ENCODE measurements at places on chromosomes 12 and 14.

- DNase-seq, result no peak
These were observed 15.3 kb downstream of the PDE3A start for GRCh38 chr12:20383612-20384011.

GRCh38 chr12:125346362-125346761 lies 281.1 kb downstream of the AACS start:
- DNase-seq, result no peak

DNA sequence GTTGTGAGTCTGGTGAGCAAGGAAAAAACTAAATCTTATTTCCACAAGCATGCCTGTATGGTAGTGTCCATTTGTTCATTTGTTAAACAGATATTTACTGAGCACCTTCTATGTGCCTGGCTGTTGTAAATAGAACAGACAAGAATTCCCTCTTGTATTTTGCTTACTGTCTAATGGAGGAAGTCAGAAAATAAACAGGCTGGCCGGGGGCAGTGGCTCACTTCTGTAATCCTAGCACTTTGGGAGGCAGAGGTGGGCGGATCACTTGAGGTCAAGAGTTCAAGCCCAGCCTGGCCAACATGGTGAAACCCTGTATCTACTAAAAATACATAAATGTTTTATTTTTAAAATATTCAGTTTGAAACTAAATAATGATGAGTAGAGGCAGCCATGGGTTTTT lies 79.3 kb downstream of the GTF2A1 start:
- DNase-seq, result no peak

DNA sequence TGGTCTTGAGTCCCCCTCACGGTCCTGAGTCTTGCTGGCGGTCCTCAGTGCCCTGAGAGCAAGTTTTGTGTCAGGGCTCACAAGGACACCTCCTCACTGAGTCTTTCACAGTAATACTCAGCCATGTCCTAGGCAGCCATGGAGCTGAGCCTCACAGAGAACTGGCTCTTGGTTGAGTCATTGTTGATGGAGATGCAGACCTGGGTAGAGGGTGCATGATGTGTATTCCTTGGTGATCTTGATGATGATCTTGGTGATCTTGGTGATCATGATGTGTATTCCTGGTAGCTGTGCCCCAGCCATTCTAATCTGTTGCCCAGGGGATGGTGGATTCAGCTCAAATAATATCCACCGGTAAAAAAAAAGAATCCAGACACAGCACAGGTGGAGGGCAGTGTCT lies 495.4 kb downstream of the TMEM121 start:
- no peak for DNase-seq

DNA sequence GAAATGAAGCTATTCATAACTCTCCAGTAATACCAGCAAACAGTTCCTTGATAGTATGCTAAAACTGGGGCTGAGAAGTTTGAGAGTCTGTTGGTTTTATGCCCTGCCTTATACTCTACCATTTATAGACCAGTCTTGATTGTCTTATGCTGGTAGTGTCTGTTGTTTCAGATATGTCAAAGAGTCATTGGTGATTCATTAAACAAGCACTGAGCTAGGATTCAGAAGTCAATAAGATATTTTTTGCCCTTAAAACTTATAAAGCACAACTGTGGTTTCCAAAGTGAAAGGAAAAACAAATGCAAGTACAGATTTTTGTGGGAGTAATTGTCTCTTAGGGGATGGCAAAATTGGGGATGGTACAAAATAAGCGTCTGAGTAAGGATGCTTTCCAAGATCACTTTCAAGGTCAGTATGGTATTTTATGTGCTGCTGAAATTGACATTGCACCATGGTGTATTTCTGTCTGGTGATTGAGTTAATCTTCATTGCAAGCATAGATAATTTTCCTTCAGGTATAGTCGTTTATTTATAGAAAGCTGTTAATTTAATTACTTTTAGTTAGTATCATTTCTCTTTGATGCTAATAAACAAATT lies 289.5 kb upstream of the E2F7 start:
- DNase-seq, result no peak

DNA sequence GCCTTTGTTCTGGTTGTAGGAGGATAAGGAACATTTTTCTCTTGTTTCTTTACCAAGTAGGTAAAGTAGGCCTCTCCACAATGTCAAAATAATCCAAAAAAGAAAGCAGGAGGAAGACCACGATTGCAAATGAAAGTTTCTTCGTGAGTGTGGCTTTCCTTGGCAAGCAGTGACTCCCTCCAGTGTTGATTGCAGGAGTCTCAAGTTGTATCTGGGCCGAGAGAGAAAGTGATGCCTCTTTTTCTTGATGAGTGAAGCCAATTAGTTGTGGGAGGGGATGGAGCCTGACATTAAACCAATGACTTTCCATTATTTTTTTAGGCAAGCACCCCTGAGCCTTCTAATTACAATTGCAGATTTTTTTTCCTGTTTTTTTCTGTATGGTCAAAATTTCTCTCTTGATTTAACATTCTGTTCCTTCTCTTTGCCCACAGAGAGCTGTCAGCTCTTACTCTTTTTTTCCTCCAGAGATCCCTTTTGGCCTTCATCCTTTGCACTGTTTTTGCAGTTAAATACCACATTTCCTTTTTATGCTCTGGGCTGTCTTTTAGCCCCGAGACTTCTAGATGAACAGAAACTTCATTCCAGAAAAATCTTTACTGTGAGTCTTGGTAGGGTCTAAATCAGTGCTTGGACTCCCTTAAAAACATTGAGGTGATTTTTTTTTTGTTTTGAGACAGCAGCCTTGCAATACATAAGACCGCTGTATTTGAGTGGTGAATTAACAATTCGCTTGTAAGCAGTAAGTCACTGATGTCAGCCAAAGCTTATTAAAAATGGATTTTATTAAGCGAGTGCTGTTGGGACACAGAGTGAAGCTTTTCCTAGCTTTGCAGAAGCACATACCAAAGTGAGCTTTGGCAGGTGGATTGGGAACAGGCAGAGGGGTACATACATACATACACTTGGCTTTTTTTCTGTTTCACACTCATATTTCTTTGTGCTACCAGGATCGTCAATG lies 15.8 kb downstream of the FBXW8 start:
- DNase-seq, result no peak

DNA sequence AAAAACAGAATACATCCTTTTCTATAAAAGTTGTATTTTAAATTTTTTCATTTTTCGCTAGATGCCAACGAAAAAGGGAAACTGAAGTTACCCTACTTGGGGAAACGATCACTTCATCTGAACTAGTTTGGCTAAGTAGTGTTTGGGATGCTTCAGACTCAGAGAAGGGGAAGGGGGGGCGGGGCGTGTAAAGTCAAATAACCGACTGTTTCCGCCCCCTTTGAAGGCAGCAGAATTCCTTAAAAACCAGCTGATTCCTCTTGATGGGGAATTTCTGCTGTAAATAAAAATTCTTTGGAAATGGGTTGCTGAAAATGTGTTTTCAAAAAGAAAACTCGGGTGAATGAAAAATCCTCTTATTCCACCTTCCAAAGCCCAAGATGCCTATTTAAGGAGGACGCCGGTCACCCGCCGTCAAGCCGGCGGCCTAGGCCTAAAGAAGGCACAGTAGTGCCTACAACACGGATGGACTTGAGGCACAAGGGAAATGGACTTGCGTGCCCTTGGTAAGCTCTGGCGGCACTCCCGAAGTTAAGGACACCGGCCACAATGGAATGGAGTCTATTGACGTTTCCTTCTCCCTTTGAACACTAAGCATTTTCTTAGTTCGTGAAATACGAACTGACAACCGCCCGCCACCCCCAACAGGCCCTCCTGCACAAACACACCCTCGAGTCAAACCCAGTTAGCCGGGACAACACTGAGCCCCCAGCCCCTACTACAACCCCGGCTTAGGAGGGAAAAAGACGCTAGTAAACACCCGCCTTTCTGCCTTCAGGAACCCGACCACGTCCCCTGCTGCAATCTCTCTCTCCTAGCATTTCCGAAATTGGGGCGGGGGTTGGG lies 1.9 kb downstream of the ATXN2 start:
- no peak for DNase-seq

- no peak for DNase-seq
These were observed 830 bp upstream of the LPCAT3 start for GRCh38 chr12:7019043-7019569.

DNA sequence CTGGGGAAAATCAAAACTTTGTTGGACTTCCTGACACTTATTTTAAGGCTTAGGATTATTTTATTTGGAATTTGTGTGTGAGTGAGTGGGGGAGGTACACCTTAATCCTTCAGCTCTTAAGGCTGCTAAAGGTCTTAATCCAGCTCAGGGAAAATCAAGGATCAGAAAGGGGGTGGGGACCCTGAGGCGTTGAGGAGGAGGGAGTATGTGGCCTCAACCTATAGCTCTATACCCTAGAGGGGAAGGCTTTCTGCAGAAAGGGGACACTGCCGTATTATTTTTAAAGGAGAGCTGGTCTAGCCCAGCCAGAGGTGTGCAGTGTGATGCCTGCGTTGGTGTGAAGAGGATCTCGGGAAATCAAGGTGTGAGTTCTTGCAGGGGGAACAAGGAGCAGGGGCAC lies 20.0 kb downstream of the IRF2BPL start:
- no peak for DNase-seq

DNA sequence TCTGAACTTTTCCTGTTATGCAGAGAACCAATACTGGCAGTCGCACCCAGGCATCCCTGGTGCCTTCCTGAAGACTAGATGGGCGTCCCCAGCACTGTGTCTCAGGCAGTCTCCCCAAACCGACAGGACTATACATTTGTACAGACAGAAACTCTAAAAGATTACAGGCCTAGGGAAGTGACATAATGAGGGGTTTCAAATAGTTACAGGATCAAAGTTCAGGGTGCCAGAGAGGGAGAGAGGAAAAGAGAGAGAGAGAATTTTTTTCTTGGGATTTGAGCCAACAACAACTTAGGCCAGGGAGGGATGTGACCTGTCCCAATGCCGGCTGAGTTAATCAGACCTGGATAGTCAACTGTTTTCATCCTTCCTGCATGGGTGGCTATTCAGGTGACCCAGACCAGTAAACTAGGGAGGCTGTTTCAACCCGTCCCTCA lies 9.3 kb upstream of the GMFB start:
- DNase-seq, result no peak

- no peak for DNase-seq
These were observed 4.2 kb downstream of the TESPA1 start for GRCh38 chr12:54980341-54980740.

DNA sequence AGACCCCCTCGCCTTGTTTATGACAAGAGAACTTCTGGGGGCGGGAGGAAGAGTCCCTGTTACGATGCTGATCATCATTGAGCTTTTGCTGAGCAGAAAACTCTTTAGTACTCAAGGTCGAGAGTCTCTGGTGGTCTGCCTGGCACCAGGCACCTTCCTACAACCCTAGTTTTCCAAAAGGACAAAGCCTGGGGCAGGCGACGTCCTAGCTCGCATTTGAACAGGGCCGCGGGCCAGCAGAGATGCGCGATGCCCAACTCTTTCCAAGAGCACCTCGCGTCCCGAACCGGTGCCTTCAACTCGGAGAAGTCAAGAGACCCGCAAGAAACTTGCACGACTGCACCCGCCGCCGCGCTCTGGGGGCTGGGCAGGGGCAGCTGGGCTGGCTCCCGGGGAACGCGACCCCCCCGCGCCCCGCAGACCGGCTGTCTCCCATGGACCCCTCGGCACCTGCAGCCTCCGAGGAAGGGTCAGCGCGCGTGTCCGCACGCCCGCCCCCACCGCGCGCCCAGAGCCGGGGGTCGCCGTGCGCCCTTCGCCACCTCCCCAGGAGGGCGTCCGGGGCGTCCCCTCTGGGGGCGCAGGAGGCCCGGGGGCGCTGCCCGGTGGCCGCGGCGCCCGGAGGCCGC lies 377 bp upstream of the BCL7A start:
- no peak for DNase-seq

GRCh38 chr12:58099476-58099875 lies 158.1 kb downstream of the ATP23 start:
- no peak for DNase-seq

- no peak for DNase-seq
These were observed 87.0 kb downstream of the SAMD4A start for GRCh38 chr14:54653712-54654469.

- DNase-seq, result no peak
These were observed 443.1 kb downstream of the AEBP2 start for GRCh38 chr12:19882346-19882745.

DNA sequence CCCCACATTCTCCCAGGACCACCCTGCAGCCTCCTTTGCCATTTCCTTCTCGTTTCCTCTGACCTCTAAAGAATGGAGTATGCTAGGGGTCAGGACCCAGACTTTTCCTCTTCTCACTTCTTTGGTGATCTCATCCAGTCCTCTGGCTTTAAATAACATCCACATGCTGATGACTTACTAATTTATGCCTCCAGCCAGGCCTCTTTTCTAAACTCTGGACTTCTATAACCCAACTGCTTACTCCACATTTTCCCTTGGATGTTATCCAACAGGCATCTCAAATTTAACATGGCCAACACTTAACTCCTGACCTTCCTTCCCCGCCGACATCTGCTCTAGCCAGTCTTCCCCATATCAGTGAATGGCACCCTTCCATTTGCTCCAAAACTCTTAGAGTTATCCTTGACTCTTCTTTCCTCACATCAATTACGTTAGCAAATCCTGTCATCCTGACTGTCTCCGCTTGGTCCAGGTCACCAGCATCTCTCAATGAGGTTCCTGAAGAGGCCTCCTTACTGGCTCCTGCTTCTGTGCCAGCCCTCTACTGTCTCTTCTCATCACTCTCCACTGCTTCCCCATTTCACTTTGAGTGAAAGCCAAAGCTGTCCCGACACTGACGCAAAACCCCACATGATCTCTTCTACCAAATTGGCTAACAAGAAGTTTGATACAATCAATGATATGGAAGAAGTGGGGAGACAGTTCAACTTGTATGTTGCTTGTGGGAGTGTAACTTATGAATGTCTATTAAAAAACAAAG lies 42.7 kb downstream of the TMBIM6 start:
- DNase-seq, result no peak

GRCh38 chr12:103272949-103273348 lies 222.8 kb downstream of the C12orf42 start:
- DNase-seq, result no peak

GRCh38 chr12:116067892-116068291 lies 209.6 kb downstream of the MED13L start:
- DNase-seq, result no peak

DNA sequence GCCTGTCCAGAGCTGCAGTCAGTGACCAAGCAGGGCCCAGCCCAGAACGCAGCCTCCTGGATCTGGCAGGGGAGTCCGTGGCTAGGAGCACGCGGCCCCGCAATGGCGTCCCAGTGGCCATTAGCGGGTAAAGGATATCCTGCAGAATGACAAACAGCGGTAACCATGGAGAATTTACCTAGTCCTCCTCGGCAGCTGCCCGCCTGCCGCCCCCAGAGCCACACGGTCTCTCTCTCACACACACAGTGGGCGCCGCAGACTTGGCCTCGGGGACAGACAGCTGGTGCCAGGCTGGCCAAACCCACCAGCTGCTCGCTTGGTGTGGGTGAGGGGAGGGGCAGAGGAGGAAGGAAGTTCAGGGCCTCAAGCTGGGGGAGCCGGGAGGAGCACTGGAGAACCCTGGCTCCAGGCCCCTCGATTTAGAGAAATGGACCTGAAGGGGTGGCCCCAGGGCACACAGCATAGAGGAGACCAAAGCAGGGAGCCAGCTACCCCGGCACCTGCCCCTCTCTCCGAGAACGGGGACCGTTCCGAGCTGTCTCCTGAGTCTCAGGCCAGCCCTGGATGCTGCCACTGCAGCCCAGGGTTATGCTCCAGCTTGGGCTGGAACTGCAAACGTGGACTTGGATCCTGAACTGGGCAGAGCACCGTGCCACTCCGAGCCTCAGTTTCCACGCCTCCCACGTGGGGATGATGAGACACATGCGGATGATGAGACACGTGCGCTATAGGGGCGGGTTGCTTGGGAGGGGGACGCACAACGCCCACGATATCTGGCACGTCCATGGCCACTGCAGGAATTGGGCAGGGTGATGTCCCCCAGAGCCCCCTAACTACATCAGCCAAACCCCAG lies 3.4 kb downstream of the CDK2AP1 start:
- no peak for DNase-seq

- DNase-seq, result no peak
These were observed 115.9 kb upstream of the IFNG-AS1 start for GRCh38 chr12:67873355-67873754.
